Effector CD8-positive, alpha-beta T cell (primary cell): ENCODE measurements at places on chromosomes 16 and 17.

DNA sequence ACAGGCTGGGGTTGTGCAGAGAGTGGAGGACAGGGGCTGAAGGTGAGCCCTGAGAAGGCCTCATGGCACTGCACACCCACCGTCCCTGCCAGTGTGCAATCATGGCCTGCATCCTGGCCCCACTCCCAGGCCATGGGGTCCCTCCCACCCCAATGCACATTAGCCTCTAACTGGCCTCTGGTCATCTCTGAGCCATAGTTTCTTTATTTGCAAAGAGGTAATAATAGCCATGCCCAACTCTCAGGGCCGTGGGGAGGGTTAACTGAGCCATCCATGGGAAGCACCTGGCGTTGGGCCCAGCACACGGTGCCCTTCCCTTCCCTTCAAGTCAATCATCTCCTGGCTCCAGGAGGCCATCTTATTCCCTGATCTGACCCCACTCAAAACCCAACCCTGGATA, 10.8 kb upstream of the ITGA3 start:
- DNase-seq: no peak

- DNase-seq: no peak
These were observed 1.6 kb downstream of the STAC2 start for GRCh38 chr17:39223907-39224777.

DNA sequence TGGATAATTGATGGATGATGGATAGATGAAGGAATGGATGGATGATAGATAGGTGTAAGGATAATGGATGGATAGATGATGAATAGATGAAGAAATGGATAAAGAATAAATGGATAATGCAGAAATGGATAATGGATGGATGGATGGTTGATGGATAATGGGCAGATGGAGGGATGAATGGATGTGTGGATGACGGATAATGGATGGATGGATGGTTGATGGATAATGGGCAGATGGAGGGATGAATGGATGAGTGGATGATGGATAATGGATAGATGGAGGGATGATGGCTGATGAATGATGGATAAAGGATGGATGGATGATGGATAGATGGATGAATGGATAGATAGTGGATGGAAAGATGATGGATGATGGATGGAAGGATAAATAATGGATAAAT, 239.2 kb downstream of the KATNIP start:
- no peak for DNase-seq

- no peak for DNase-seq
These were observed 24.9 kb upstream of the RFFL start for GRCh38 chr17:35088356-35088880.

DNA sequence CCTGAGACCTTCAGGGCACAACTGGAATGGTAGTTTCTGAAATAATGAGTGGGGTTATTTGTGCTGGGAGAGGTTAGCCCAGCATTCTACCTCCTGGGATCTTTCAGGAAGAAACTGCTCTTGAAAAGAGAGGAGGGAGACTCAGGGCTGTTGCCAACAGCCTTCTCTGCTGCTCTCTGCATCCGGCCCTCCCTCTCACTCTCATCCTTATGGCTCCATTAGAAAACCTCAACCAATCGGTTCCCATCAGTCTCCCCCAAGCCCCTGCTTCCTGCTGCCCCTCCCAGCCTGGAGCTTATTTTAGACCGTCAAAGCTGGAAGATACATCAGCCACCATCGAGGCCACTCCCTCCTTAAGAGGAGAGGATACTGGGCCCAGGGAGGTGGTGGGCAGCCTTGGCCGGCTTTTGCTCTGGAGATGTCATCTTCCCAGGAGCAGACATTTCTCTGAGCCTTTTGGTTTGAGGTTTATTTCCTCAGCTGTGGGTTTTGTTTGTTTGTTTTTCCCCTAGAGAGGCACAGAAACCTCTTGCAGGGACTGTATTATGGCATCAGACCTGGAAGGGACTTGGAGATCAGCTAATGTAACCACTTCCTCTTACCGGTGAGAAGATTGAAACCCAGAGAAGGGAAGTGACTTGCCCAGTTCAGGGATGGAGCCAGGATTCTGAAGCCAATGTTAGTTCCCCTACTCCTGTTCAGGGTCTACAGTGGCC, 2.7 kb downstream of the MPRIP start:
- DNase-seq: no peak

GRCh38 chr16:20803192-20803560, 3.1 kb downstream of the ERI2 start:
- DNase-seq: no peak

DNA sequence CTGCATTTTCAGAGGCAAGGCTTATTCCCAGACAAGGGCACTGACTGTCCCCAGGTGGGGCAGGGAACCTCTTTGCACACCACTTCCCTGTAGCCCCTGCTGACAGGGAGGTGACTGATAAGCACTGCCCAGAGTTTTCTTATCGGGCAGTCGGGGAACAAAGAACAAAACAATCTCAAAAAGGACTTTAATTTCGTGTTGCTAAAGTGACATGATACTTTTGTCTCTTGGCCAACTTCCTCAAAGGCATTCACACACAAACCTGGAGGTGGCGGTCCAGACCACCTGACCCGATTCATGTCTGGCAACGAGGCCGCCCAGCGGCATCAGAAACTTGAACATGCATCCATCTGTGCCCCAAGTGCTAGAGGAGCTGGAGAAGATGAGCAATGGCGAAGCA, 28.9 kb downstream of the ZDHHC7 start:
- DNase-seq: no peak

GRCh38 chr17:8520981-8521380, 85.3 kb downstream of the NDEL1 start:
- DNase-seq: no peak

- DNase-seq: no peak
These were observed 14.2 kb downstream of the CRYM start for GRCh38 chr16:21263640-21264570.

GRCh38 chr17:72467841-72468653, 347.2 kb downstream of the SOX9 start:
- DNase-seq: no peak

- peak; percentile 40 for DNase-seq
These were observed 12.9 kb upstream of the SEC14L1 start for GRCh38 chr17:77127735-77128361.

- DNase-seq: no peak
These were observed 113.2 kb downstream of the SOX9 start for GRCh38 chr17:72233986-72234385.

DNA sequence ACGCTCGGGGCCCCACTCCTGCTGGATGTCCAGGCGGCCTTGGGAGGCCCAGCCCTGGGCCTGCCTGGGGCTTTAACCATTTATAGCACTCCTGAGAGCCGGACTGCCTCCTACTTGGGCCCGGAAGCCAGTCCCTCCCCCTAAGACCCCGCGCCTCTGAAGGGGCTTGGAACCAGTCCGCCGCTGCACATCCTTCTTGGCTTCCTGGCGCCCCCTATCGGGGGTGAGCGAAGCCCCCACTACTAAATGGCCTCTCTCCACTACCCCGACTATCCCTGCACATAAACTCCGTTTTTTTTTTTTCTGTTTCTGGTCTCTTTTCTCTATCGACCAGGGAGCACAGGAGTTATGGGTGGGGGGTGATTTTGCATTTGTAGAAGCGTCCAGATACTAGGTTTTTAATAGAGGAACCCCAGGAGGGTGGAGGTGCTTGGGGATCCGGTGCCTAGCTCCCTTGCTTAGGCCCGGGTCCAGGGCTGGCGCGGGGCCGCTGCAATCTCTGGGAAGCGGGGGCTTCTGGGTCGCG, 633 bp upstream of the NOL3 start:
- DNase-seq: peak; percentile 32

DNA sequence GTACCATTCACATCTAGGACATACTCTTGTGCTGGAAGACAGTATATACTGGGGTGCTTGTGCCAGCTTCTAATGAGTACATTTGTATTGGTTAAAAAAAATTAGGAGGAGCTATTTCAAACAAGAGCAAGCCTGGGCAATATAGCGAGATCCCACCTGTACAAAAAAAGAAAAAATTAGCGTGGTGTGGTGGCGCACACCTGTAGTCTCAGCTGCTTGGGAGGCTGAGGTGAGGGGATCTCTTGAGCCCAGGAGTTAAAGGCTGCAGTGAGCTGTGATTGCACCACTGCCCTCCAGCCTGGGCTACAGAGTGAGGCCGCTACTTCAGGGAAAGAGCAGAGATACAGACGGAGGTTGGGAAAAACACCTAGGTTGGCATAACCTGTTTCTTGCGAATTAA, 1.2 kb downstream of the MRTFB start:
- DNase-seq: no peak

DNA sequence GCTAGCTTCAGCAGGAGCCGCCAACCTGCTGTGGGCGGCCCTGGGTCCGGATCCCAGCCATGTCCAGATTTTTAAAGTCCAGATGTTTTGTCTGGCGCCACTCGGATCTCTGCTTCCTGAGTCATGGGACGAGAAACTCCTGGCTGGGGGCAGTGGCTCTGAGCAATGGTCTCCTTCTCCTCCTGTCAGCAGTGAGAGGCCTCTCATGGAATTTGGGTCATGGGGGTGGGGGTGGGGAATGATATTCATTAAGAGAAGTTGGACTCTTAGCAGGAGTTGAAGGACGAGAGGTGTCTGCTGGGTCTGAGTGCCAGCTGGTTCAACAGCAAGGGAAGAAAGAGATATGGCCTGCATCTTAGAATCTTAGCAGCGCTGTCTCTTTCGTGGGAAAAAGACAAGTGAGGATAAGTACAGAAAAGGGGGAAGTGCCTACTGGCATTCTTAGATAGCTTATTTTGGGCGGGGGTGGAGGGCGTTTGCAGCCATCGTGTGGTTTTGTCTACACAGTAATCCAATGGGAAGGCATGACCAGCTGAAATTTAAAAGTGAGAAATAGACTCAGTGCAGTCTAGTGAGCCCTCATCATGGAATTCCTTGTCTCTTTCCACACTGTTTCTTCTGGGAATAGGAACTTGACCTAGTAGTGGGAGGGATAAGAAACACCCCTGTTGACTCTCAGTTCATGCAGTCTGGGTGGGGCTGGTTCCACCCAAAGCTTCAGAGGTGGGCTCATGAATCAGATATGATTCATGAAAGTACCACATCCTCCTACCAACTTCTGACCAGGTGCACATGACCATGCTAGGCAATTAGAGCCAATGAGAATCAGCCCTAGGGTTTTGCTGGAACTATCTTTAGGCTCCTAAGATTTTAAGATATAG, 80.5 kb downstream of the MYH13 start:
- no peak for DNase-seq

GRCh38 chr17:59129814-59130213, 23.1 kb upstream of the TRIM37 start:
- no peak for DNase-seq

- DNase-seq: no peak
These were observed 2.0 kb upstream of the KRTAP2-3 start for GRCh38 chr17:41061964-41062363.

DNA sequence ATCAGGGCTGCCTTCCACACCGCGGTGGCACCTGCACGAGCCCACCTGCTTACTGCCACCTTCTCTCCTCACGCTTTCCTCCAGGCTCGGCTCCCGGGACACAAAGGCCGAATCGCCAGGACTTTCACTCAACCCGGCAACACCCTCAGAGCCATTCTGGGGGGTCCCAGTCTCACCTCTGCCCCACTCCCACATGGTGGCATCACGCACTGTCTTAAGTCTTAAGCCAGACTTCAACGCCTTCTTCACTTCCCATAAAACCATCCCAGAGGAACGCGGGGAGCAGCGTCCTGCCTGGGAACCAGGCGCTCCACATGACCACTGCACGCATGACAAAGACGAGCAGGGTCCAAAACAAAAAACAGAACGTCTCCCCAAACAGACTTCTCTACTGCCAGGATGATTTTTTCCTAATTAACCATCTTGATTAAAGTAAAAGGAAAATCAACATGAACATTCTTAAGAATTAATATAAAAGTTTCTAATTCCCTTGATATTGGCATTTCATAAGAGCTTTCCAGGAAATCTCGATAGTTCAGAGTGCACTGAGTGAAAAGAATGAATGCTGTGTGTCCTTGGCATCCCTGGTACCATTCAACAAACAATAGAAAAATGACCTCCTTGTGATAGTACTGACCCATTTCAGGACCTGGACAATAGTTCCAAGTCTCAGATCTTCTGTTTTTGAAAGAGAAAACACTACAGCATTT, 2.6 kb downstream of the CANT1 start:
- no peak for DNase-seq
